Nephron progenitor cell (in vitro differentiated cells): ENCODE measurements at places on chromosomes 2 and 18.

GRCh38 chr2:74001781-74002504, 17.2 kb downstream of the TET3 start:
- H3K4me3 ChIP-seq = peak overlapping the region; percentile 78
- peaks cover 93% of the 10 kb centered on the region for H3K4me1 ChIP-seq
- no peak for DNase-seq
- H3K27ac ChIP-seq = no peak overlapping the region
- peaks cover 4% of the 10 kb centered on the region for H3K36me3 ChIP-seq

GRCh38 chr2:219571311-219572236, at the start of gene OBSL1:
Gene OBSL1, minus strand, starts transcription at chr2:219571539. Its CDS starts 307 bp downstream, at chr2:219571232.
- peak within 1 kb of the TSS; percentile 56 for H3K27ac ChIP-seq
- DNase-seq = peak; percentile 81
- peaks cover 14% of the 10 kb centered on the region for H3K27me3 ChIP-seq

GRCh38 chr18:48922801-48923730, 27.7 kb downstream of the SMAD7 start:
- no peaks in the 10 kb centered on the region for H3K27me3 ChIP-seq
- DNase-seq = peak; percentile 76
- H3K27ac ChIP-seq = peak overlapping the region; percentile 73
- peaks cover 90% of the 10 kb centered on the region for H3K4me1 ChIP-seq
- peaks cover 28% of the 10 kb centered on the region for H3K36me3 ChIP-seq
- H3K4me3 ChIP-seq = peak overlapping the region; percentile 71

- peaks cover 4% of the 10 kb centered on the region for H3K27me3 ChIP-seq
- no peak for DNase-seq
- H3K4me1 ChIP-seq = peaks cover 13% of the 10 kb centered on the region
- no peaks in the 10 kb centered on the region for H3K36me3 ChIP-seq
- H3K4me3 ChIP-seq = peak overlapping the region; percentile 77
- H3K27ac ChIP-seq = no peak overlapping the region
These were observed 230.7 kb downstream of the MYO3B start for GRCh38 chr2:170408461-170409163.

GRCh38 chr18:62325806-62326645, 916 bp downstream of the TNFRSF11A start:
- H3K4me1 ChIP-seq = peaks cover 55% of the 10 kb centered on the region
- DNase-seq = peak; percentile 59
- no peaks in the 10 kb centered on the region for H3K36me3 ChIP-seq
- H3K27me3 ChIP-seq = peaks cover 55% of the 10 kb centered on the region
